Fibroblast of skin of abdomen (primary cell): ENCODE measurements at places on chromosomes 11 and 22.

GRCh38 chr22:28074526-28074925 is 155.5 kb upstream of the PITPNB start:
- DNase-seq = no peak

- no peak for DNase-seq
Measured at GRCh38 chr11:117229411-117229810, 2.5 kb downstream of the PCSK7 start.

DNA sequence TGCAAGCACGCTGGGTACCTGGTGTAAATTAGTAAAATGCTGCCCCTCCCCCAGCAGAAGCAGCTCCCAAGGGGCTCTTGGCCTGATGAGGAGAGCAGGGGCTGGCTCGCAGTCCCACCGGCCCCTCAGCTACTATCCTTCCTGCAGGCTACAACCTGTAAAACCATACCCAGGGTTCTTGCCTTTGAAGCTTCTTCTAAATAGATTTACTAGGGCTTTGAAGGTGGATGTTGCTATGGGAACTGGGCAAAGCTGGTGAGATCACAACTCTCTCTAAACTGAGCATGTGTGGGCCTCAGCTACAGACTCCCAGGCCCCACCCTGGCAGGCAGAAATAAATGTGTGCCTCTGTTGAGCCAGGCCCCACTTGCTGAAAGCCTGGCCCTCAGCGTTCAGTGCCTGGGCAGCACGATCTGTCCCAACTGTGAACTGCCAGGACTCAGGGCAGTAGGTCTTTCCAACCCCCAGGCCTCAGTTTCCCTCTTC is 18.5 kb downstream of the CD5 start:
- DNase-seq = no peak

GRCh38 chr22:34696557-34696956 is 369.4 kb upstream of the ISX start:
- no peak for DNase-seq

GRCh38 chr22:49011769-49012648 is 815.7 kb downstream of the BRD1 start:
- no peak for DNase-seq

DNA sequence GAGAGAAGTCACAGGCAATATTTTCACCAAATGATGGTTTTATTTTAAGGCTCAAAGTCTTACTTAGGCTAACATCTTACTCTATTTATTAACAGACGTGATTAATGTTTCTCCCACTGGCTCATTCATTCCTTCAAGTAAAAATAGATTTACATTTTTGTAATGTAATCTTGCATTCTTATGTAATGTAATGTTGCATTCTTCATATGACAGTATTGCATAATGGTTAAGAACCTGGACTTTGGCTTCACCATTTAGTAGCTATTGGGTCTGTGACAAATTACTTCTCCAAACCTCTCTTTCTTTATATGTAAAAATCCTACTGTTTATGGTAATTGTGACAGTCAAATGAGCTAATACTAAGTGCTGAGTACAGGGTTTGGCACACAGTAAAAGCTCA is 3.3 kb upstream of the DIXDC1 start:
- peak; percentile 56 for DNase-seq

- no peak for DNase-seq
Measured at GRCh38 chr11:19345848-19346681, 105.3 kb upstream of the E2F8 start.

- no peak for DNase-seq
Measured at GRCh38 chr11:118436639-118437207, 431 bp downstream of the KMT2A start.

DNA sequence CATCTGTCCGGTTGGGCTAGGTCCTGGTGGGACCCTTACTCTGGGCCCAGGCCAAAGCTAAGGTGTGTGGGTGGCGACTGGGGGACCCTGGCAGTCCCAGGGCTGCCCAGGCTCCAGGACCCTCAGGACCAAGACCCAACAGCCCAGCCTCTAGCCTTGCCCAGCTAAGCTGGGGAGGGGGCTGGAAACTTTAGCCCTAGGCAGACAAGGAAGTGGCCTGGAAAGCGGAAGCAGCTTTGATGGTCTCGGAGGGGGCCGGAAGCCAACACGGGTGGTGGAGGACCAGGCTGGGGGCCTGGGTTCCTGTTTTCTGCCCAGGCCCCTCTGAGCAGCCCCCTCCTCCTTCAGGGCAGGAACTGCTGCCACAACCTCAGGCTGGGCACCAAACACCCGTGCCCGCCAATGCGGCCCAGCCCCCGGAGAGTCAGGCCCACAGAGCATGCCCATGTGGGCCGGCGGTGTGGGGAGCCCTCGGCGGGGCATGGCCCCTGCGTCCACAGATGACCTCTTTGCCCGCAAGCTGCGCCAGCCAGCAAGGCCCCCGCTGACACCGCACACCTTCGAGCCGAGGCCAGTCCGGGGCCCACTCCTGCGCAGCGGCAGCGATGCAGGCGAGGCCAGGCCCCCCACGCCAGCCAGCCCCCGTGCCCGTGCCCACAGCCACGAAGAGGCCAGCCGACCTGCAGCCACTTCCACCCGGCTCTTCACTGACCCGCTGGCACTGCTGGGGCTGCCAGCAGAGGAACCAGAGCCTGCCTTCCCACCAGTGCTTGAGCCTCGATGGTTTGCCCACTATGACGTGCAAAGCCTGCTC is 2.8 kb downstream of the SIPA1 start:
- DNase-seq = no peak

DNA sequence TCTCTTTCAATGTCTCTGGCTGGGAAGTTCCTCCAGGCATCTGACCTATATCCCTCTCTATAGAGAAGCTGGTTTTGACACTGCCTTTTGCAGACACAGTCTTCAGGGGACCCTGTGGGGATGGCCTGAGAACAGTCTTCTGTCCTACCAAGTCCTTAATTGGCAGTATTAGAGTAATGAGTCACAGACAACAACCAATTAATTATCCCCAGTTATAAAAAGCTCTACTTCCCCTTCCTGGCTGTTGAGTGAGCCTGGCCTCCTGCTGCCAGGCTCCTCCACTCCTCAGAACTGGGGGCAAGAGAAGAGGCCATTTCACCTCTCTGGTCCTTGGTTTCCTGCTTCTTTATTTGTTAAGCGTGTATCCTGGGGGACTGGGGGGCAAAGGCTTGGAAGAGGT is 41.2 kb upstream of the KLHL35 start:
- DNase-seq = peak; percentile 41

GRCh38 chr11:40716344-40717130 is 742.9 kb downstream of the LRRC4C start:
- DNase-seq = no peak

GRCh38 chr11:120532832-120533196 is 21.3 kb downstream of the GRIK4 start:
- peak; percentile 49 for DNase-seq

GRCh38 chr11:133202816-133203215 is 329.5 kb downstream of the OPCML start:
- DNase-seq = no peak

DNA sequence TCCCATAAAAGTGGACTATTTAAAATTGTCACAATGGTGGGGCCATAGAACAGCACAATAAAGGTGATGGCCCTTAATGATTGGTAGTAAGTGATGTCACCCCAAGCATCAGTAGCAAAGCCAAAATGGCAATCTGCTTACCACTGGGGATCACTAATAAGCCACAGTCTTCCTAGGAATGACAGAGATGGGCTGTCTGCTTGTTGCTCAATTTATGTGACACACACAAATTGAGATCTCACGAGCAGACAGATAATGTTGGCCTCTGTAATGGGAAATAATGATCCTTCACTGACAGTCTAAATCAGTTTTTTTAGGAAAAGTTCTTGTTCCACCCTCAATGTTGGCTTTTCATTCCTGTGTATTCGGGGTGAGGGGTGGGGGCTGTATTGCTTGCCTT is 515.1 kb downstream of the BRD1 start:
- DNase-seq = no peak

GRCh38 chr22:23000657-23001347 is 69.5 kb upstream of the GNAZ start:
- no peak for DNase-seq

- no peak for DNase-seq
Measured at GRCh38 chr11:130790689-130791088, 125.6 kb downstream of the SNX19 start.

GRCh38 chr22:27597703-27598444 is 203.7 kb downstream of the MN1 start:
- no peak for DNase-seq

DNA sequence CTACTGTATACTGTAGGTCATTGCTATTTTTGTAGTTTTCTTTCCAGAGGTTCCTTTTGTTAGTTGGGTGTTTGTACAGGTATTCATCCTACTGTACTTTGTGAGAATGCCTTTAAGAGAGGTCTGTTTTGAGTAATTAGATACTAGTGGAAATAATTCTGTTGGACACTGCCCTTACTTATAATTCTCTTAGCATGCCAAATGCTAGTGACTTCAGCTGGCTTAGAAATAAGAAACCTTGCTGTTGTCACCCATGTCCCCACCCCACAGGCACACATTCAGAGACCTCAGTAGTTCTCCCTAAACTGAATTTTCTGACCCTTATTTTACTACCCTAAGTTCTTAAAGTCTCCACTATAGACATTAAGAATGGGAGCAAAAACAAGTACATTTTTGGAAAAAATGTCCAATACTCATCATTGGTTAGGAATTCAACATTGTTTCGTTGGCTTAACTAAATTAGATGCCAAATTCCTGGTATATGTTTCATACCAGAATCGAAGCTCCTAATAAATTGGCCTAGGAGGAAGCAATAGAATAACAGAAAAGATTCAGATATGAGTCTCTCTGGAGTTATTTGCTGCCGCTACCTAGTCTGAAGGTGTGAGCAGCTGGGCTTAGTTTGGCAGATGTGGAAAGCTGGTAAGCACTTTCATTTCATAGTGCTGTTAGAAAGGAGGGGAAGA is 28.4 kb downstream of the ZNF143 start:
- peak; percentile 84 for DNase-seq

DNA sequence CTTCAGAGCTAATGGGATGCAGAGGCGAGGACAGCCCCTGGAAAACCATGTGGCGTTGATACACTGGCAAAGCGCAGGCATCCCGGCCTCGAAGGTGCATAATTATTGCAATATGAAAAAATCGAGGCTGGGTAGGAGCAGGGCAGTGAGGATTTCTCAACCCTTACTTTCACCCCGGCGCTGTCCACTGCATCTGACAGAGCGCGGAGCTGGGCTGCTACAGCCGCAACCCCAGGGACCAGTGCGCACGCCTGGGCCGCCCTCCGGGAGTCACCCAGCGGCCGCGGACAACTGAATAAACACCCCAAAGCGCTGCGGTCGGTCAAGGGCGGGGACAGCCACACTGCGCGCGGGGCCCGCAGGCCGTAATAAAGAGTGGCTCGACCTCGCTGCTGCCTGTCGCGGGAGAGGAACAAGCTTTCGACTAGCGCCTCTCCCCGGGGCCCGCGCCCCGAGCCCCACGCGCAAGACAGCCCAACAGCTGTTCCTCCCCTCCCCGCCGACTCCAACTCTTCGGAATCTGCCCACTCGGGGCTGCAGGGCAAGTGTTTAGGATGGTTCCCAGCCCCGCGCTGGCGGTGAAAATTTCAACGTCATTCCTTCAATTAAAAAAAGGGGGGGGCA is 3.6 kb upstream of the WT1 start:
- DNase-seq = no peak

DNA sequence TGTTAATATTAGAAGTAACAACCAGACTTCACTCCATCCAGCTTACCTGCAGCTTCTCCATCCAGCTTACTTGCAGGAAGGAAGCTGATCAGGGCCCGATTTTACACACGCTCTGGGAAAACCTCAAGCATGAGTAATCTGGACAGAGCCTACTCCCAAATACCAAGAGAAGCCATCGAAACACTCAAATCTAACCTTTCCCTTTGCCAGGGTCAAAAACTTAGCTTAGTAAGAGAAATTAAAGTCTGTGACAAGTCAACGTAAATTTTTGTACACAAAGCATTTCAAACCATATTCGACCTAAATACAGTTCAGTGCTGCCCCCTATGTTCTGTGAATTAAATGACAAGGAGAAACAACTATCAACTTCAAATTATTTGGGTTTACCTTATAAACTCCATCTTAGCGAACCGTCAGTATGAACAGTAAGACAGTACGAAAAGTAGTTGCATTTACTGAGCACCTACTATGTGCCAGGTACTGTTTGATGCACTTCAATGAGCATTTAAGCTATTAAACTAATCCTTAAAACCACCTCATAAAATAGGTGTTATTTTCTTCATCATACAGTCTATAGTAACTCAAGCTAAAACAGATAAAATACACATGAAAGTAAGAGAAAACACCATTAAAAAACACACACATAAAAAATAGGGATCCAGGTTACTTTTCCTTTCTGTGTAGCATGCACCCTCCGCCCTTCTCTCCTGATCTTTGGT is 36.9 kb downstream of the ARFGAP3 start:
- peak; percentile 31 for DNase-seq

GRCh38 chr11:33904102-33904501 is 12.2 kb upstream of the LMO2 start:
- no peak for DNase-seq

- peak; percentile 43 for DNase-seq
Measured at GRCh38 chr11:29161191-29161590, 855.6 kb downstream of the KCNA4 start.

DNA sequence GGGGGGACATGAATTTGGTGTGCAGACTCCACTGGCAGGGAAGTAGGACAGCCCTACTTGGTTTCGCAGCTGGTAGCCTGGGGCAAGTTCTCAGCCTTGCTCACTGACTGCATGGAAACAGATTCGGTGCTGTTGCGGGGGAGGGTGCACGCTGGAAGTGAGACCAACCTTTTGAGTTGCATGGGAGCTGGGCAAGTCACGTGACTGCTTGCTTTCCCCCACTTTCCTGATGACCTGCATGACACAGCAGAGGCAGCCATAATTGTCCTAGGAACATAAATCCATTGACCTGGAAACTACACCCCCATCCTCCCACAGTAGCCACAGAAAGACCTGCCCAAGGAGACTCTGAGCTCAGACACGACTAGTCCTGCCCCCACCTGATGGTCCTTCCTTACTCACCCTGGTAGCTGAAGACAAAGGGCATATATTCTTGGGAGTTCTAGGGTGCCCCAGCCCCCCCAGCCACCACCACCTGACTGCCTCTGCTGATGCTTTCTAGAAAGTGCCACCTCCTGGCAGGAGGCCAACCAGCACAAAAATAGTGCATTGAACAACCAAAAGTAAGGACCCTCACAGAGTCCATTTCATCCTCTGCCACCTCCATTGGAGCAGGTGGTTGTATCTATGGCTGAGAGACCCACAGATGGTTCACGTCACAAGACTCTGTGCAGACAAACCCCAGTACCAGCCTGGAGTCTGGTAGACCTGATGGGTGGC is 4.1 kb upstream of the HBG2 start:
- DNase-seq = no peak

DNA sequence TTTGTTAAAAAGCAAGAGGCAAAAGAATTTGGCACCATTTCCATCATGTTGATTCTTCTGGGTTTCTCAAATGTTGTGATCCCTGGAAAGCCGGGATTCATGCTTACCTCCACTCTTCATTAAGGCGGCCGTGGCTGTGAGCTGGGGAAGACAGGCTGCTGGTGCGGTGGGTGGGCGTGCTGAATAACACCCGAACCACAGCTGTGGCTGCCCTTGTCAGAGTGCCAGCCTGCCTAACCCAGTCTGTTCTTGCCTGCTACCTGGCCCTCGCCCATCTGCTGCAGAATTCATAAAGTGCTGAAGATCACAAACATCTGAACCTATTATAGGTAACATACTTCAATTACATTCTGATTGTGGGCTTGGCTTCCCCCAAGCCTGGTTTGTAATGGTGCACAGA is 95.8 kb upstream of the RCN1 start:
- DNase-seq = no peak

GRCh38 chr22:40517631-40518030 is 118.9 kb downstream of the MRTFA start:
- no peak for DNase-seq
